Upper lobe of right lung (tissue), 1 donor: ENCODE measurements at places on chromosomes 3 and 15. TPM values are rescaled to one million over a fixed set of nuclear protein-coding genes. Genes with fewer than 3 reads are reported as not detected.

DNA sequence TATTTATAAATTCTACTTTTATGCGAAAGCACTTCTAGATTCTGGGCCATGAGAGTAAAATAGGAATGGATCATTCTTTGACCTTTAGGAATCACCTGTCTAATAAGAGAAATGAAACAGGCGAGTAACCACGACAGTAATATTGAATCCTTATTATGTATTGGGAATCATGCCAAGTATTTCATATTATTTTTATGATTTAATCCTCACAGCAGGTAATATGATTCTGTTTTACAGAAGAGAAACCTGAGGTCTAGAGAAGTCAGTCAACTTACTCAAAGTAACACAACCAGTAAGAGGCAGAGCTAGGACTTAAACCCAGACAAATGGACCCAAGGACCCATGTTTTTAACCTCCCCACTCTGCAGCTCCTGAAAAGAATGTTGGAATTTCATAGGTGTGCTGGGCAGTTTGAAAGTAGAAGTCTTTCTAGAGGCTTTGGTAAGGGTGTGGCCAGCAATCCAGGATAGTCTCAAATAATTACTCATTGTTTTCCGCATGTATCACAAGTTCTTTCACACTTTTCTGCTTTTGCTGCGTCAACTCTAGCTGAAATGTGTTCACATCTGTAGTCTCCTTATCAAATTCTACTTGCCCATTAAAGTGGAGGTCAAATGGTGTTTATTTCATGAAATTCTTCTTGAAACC, 181.7 kb downstream of the TPRG1 start:
- no peak for DNase-seq

DNA sequence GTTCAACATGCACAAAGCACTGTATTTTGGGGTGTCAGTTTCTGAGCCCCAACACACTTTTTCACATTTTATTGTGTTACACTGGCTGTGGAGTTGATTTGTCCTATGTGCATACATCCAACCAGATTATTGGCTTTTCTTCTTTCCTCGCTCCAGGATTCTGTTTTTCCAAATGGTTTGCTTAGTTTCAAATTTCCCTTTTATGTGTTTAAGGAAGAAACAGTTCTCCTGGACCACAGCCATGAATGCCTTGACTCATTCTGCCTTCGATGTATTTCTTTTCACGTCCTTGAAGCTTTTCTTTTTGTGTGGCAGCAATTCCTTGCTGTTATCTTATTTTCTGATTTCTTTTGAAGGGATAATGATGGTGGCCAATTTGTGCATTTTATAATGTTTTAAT, 53.8 kb downstream of the CACNA2D3 start:
- no peak for DNase-seq

- no peak for DNase-seq
Measured at GRCh38 chr3:87674397-87675161, 384.2 kb downstream of the CGGBP1 start.

GRCh38 chr15:25504307-25504706, 65.5 kb upstream of the UBE3A start:
- DNase-seq: no peak

DNA sequence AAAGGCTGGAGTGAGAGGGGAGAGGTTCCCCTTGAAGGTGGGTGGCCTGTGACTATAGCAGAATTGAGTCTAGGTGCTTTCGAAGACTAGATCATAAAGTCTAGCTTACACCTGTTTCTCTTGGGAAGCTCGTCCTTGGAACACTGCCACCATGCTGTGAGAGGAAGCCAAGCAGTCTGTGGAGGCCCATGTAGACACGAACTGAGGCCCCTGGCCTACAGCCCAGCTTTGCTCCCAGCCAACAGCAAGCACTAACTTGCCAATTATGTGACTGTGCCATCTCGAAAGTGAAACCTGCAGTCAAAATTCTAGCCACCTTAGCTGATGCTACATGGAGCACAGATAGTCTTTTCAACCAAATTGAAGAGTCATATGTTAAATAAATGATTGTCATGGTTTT, 190.5 kb upstream of the NECTIN3 start:
- DNase-seq: peak; percentile 47

DNA sequence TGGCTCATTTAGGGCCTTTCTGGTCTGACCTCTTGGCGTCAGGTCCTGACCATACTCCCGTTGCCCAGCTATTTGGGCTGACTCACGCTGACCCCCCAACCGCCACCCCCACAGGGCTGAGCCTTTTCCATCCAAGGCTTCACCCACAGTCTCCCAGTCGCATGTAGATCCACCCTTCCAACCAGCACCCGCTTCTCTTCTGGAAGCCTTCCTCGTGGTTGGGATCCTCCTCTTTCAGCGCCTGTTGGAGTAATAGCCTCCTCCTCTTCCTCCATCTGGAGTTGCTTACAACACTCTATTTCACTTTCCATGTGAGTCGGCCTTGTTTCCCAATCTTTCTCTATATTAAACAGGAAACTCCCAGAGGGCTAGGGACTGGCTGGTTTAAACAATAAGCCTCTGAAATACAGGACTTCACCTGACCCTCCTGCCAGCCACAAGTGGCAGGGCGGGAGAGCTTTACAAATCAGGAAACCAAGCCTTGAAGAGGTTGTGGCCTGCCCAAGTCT, 2.1 kb upstream of the ALAS1 start:
- DNase-seq: no peak

- no peak for DNase-seq
Measured at GRCh38 chr15:69125236-69125635, 35.2 kb upstream of the GLCE start.

C3orf22 gene
- total RNA-seq: not detected

HOMER2 gene
- total RNA-seq: 16.4 TPM

TEX55 gene
- total RNA-seq: not detected

EEFSEC gene
- 15.3 TPM for total RNA-seq
